Peyer's patch (tissue), 4 donors: ENCODE measurements at places on chromosomes 11 and 22.

- no peak for DNase-seq
These were observed 91.2 kb downstream of the TEAD1 start for GRCh38 chr11:12765428-12765827.

- peak; percentile 57 for DNase-seq
These were observed 9.2 kb upstream of the FGF3 start for GRCh38 chr11:69828276-69828970.

GRCh38 chr22:23306438-23306921 lies 126.2 kb downstream of the BCR start:
- DNase-seq, result peak; percentile 47

GRCh38 chr11:118889797-118890196 lies 6.1 kb downstream of the CXCR5 start:
- no peak for DNase-seq

- no peak for DNase-seq
These were observed 32.6 kb downstream of the FBLN1 start for GRCh38 chr22:45535290-45535689.
